Left ventricle myocardium superior (tissue), 1 donor: ENCODE measurements at places on chromosomes 6 and 20. TPM values are rescaled to one million over a fixed set of nuclear protein-coding genes. Genes with fewer than 3 reads are reported as not detected.

Gene SOX18
- 36.8 TPM for total RNA-seq

Gene YWHAB
- total RNA-seq = 108 TPM

- DNase-seq = peak; percentile 35
These were observed 19.0 kb upstream of the BHLHE23 start for GRCh38 chr20:63025534-63026331.

DNA sequence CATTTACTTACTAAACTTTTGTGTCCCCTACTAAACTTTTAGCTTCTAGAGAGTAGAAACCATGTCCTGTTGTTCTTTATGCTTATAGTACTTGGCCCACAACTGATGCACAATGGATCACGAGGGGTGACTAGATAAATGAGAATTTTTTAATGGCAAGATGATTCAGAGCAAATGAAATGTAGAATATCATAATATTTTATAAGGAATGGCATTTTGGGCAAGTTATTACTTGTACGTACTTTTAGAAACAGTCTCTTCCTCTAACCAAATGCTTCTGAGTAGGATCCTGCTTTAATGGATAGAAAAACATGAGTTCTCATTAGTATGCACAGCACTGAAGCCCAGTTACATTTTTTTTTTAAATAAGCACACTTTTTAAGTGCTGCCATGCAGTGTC lies 336.3 kb downstream of the NRN1 start:
- no peak for DNase-seq

- DNase-seq = no peak
These were observed 1.7 kb upstream of the PIM1 start for GRCh38 chr6:37168163-37168758.
